CMK (cell line): ENCODE measurements at places on chromosomes 3 and 15.

- DNase-seq: no peak
These were observed 181.0 kb upstream of the PRICKLE2 start for GRCh38 chr3:64406271-64406670.

- DNase-seq: no peak
These were observed 32.2 kb downstream of the MCTP2 start for GRCh38 chr15:94263341-94264273.

DNA sequence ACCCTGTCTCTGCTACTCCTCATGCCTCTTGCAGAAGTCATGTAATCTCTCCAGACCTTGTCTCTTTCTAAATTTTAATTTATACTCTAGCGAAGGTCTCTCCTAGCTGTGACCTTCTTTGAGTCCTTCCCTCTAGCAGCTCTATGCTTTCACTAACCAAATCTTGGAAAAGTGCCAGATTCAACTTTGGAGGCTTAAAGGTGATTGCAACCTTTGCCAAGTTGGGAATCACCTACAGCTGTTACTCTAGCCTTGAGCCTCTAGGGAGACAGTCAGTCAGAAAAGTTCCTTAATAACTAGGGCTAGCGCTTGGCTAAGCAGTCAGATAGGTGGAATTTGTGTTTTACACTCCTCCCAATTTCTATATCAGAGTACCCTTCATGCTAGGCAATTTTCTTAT lies 46.1 kb upstream of the ABI3BP start:
- DNase-seq: no peak

- no peak for DNase-seq
These were observed at the start of gene CHL1 for GRCh38 chr3:196311-197148. TSS of gene CHL1 (plus strand) at chr3:196763. CDS start at chr3:319777, 123,014 bp downstream.

DNA sequence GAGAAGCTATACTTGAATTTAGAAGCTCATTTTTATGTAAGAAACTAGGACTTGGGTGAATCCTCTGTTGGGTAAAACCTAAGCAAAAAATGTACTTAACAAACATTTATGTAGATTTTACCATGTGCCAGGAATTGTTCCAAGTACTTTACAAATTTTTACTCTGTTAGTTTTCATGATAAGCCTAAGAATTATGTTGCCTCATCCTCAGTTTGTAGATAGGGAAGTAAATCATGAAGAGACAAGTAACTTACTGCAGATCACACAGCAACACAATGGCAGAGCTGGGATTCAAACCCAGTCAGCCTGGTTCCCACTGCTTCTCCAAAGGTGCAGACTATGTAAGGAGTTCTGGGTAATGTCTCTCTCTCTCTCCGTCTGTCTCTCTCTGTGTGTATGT lies 169.9 kb downstream of the DIPK2A start:
- no peak for DNase-seq

- no peak for DNase-seq
These were observed 32.5 kb downstream of the SLMAP start for GRCh38 chr3:57788624-57789018.

DNA sequence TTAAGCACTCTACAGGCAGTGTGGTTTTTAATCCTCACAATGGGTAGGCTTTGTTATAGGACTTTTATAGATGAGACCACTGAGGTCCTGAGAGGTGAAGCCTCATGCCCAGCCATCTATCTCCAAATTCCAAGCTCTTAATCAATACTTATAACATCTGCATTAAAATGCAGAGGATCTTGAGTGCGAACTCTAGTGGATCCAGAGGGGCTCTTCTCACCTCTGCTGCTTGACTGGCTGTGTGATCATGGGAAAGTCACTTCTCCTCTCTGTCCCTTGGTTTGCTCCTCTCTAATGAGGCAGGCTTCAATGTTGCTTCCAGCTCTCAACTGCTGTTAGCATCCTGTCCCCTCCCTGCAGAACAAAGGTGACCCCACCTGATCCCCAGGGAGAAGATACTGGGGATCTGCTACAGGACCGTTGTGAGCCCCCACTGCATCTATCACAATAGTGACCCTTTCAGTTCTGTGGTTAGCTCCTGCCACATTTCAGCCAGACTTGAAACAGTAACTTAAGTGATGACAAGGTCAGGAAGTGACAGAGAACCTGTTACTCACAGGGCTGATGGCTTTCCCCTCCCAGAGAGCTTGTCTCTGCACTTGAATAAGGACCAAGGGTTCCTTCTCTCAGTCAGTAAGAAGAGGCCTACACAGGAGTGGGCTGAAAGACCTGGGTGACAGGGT lies 1.3 kb downstream of the SLC27A2 start:
- no peak for DNase-seq

GRCh38 chr3:474828-475227 lies 278.3 kb downstream of the CHL1 start:
- no peak for DNase-seq

DNA sequence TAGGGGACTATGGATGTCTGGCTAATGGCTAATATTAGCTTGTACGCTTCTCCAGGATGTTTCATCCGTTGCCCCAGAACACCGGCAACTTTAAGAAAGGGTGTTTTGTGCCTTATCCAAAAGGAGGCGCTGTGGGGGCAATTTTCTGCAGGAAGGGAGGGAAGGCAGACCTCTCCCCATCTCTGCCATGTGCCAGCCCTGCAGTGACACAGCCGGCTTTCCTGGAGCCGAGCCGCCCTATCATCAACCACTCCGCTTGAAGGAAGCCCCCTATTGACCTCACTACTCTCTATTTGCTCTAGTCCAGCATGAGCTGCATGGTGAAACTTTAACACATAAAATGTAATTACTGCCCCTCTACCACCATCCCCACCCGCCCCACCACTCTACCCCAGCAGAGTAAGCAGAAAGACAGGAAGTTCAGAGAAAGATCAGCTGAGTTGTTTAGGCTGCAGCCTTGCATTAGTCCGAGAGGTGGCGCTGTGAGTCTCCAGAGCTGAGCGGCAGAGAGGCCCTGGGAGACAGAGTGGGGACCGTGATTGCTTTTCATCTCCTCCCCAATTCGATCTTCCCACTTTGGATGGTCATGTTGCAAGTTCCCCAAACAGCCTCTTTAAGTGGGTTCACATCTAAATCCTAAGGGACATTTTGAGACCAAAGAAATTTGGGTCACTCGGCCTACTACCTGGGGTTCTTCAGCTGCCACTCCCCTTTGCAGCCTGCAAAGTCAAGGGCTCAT lies 24.5 kb upstream of the RAD18 start:
- peak; percentile 36 for DNase-seq

GRCh38 chr3:17979252-17979651 lies 236.8 kb upstream of the TBC1D5 start:
- no peak for DNase-seq

DNA sequence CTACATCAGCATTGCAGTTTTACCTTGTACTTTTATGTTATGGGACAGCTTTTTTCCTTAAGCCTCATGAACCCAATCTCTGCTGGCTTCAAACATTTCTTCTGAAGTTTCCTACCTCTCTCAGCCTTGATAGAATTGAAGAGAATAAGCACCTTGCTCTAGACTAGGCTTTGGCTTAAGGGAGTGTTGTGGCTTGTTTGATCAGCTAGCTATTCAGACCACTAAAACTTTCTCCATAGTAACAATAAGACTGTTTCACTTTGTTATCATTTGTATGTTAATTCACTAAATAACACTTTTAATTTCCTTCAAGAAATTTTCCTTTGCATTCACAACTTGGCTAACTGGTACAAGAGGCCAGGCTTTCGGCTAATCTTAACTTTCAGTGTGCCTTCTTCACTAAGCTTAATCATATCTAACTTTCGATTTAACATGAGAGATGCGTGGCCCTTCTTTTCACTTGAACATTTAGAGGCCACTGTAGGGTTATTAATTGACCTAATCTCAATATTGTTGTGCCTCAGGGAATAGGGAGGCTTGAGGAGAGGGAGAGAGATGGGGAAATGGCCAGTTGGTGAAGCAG lies 8.1 kb upstream of the TIGIT start:
- DNase-seq: no peak

GRCh38 chr15:85313339-85313738 lies 67.1 kb upstream of the AKAP13 start:
- no peak for DNase-seq

DNA sequence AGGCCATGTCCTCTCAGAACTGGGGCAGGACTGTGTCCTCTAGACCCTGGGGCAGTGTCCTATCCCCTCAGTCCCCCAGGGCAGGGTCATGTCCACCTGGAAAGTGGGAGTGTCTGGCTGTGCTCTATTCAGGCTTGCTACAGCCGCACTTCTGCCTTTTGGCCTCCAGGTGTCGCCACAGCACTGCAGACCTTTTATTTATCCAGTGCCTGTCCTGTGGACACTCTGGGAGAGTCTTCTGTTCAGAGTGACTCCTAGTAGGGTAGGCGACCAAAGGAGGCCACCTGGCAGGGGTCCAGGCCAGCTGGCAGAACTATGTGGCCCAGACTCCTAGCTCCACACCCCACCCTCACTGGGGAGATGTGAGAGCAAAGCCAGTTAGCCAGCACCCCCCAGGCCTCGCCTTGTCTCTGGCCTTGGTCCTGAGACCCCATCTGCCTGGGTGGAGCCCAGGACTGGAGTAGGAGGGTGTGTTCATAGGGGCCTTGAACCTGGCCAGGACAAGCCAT lies 3.9 kb downstream of the TMIE start:
- DNase-seq: peak; percentile 35

GRCh38 chr3:66381626-66382025 lies 119.2 kb downstream of the LRIG1 start:
- no peak for DNase-seq

DNA sequence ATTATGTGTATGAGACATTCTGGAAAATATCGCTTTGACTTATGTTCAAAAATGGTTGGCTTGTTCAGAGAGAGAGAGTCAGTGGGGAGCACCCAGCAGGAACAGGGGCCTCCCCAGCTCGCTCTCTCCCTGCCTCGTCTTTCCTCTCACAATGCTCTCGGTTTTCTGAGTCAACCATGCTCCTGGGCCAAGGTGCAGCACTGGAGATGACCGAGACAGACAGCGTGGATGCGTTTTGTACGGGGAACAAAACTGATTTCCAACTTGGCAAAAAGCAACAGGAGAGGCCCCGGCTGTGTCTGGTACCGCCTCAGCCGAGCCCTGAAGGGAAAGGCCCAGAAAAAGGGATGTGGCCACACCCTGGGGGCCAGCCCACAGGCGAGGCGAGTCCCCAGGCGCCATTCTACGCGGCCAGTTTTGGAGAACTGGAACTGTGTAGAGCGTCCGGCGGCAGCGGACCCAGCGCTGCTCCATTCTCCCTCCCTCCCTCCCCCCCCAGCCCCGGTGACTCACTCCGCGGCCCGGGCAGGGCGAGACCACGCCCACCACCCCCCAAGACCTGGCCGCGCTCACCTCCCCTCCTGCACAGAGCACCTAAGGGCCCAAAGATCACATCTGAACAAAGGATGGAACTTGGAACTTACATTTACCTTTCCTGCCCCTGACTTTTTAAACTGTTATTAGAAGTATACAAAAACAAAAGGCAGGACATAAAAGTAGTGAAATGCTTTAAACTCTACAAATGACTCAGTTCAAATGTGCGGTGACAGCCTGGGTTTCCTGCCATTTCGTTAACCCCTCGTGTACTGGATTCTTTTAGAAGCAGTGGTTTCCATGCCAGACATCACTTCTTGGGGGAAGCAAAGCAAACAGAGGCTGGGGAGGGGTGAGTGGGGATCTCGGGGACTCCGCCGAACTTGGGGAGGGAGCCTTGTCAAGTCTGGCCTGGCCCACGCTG lies 12.7 kb downstream of the ATP10A start:
- DNase-seq: no peak

DNA sequence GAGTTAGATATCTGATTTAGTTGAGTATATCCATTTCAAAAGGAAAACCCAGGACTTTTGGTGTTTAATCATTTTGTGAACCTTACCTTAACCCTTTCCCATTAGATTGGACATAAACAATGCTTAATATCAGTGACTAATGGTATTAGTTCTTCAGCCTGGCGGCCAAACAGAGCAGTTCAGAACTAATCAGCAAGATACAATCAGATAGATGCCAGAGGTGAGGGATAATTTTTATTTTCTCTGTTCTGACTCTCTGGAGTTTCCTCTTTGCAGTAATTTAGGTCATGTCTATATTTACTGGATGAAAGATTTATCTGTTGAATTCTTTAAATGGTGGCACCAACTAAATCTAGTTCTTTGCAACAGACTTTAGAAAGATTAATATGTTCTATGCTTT lies 337.8 kb downstream of the ROBO2 start:
- no peak for DNase-seq

DNA sequence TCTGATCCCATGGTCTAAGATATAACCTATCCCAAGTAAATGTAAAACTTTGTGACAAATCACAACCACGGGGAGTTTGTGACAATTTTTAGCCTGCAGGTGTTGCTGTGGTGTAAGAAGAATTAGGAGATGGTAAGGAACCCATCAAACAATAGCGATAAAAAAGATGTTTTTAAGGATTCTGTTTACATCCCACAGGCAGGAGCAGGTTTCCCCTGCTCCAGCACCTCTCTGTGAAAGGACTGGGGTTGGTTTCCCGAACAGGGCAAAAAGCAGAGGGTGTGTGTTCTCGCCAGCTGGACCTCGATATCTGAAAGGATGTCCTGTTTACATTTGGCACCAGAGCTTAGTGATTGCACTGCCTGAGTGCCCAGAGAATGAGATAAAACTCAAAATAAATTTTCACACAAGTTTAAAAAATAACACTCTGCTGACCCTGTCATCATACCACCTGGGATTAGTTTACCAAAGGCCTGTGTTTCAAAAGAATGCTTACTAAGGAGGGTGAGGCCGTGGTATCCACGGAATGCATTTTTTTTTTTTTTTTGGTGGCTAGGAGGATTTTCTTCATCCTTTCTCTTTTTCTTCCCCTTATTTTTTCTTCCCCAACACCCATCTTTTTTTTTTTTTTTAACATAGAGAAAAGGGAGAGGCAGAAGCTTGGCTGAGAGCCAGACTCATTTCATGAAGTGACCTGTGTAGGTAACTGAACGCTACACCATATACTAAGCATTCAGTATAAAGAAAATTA lies 151.8 kb upstream of the DPH6 start:
- DNase-seq: no peak

DNA sequence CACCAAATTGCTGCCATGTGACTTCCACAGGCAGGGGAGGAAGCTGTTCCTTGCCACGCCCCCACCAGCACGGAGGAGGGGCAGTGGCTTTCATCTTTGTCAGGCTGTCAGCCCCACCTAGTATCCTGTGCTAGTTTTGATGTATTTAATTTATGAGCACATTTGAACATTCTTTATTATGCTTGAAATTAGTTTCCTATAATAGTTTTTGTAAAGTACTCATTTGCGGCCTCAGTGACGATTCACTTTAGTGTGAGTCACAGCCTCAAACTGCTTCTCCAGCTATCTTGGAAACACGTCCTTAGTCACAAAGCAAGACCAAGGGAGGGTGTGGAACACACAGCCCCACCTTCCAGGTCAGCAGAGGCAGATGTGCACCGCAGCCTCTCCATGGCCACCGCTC lies 239.9 kb upstream of the ATP10A start:
- DNase-seq: no peak

DNA sequence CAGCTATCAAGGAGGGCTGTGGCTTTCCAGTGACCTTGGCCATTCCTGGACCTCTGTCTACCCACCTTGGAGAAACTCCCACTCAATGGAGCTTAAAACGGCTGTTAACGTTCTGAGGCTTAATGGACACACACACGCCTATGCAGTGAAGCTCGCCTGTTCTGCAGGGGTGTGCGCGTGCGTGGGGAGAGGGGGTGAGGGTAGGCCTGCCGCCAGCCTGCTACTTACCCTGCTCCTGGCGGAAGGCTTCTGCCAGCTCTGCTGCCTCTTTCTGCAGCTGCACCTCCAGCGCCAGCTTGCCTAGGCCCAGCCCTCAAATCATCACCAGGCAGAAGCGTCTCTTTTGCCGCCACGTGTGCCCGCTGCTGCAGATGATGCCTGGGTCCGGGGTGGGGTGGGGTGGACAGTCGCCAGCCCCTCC lies 23.2 kb upstream of the PARL start:
- no peak for DNase-seq

- DNase-seq: no peak
These were observed 130.6 kb upstream of the SEMA6D start for GRCh38 chr15:47586653-47587224.
